ENCODE measurements at places on chromosomes 1 and 21.
A peak's percentile ranks its signal among the peaks of the same experiment; 100 is the strongest.

- DNase-seq, result no peak
Measured at GRCh38 chr1:33281554-33282303, 25.4 kb downstream of the ZNF362 start.

DNA sequence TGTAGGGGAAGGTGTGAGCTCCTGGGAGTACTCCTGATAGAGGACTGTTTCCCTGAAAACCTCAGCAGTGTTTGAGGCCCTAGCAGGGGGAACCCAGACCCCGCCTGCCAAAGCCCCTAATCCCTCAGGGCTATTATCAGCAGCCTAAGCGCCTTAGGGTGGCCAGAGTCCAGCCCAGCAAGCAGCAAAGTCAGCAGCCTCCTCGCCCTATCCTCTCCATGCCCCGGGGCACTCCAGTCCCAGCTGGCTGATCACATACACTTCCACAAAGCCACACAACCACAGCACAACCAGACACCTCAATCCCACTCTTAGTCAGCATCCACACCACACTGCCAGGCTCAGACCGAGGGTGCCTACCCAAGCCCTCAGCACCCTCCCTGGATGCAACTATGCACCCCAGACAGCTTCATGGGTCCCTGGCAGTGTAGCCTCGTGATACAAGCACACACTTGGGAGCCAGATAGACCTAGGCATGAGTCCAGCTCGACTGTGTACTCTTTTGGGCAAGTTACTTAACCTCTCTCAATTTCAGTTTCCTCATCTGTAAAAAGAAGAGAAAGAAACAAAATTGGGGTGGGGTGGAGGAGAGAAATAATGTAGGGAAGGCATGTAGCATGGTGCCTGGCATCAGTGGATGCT is 7.1 kb downstream of the IGSF9 start:
- DNase-seq, result peak; percentile 28

DNA sequence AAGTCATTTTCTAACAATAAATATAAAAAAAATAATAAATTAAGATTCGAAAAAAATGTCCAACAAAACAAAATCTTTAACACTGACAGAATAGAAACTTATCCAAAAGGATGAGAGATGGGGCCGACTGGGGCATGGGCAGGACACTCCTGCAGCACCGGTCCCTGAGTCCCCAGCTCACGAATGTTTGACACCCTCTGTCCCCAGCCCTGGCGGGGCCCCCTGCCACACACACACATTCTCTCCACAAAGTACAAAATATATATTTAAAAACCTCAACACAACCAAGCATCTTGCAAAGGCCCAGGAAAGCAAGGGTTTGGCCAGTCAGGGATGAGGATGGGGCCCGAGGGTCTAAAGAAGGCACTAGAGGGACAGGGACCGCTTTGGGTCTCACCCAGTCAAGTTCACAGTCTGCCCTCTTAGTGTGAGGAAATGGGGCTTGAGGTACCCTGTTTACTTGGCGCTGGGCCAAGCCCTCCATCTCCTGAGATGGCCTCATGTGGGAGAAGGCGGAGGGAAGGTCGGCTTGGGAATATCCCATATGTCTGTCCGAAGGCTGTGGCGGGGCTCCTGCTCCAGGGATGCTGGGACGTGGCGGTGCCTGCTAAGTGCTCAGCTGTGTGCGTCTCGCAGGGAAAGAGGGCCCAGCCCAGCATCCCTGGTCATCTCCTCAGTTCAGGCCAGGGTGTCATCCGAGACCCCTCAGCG is 31.3 kb downstream of the EPHA2 start:
- no peak for DNase-seq

- no peak for DNase-seq
Measured at GRCh38 chr1:35382107-35382506, 113.6 kb downstream of the ZMYM4 start.

GRCh38 chr1:206568779-206569352 is 43.4 kb downstream of the EIF2D start:
- no peak for DNase-seq

DNA sequence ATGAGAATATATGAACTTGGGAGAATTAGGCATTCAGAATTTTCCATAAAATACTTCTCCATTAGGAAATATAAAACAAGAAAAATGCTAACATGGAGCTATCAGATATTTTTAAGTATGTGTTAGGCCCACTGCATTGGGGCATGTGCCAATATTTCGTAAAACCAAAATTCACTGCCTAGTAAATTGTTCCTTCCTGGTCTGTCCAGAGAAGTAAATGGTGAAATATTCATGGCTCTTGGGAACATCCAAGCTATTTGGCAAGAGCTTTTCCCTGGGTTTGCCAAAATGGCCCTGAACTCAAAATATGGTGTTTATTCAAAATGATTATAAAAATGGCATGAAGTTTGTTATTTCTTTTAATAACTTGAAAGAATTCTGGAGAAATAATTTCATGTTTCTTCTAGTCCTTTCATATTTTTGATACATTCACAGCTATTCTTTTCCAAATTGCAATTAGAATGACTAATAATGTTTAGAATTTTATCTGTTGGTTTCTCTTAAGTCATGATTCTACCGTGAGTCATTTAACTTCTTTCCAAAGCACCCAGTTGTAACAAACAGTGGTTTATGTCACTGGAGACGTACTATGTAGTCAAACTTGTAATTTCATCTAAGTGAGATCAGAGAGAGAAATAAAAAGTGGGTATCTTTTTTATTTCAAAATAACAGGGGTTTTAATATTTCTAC is 25.7 kb upstream of the SLC19A2 start:
- DNase-seq, result peak; percentile 51

DNA sequence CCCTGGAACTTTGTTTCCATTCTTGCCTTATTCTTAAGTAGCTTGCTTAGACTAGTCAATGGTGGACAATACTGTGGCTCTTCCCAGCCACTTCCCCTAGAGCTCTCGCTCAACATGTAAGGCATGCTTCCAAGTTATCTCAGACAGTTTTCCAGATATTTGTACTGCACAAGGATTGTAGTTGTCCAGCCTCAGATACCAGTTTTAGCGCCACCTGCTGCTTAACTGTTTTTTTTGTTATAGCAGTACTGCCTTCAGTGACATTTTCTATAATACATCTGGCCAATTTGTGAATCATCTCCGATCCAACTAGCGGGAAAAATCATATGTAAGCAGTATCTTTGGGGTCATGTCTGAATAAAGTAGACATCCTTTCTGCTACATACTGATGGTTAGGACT is 346.7 kb upstream of the ADGRL4 start:
- peak; percentile 63 for DNase-seq

DNA sequence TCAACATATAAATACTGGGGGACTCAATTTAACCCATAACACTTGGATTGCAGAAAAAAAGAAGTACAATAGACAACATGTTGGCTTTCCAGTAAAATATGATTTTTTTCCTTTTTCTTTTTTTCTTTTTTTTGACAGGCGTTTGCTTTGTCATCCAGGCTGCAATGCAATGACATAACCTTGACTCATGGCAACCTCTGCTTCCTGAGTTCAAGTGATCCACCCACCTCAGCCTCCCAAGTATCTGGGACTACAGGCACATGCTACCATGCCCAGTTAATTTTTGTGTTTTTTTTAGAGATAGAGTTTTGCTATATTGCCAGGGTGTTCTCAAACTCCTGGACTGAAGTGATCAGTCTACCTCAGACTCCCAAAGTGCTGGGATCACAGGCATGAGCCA is 1512.0 kb upstream of the PRMT6 start:
- DNase-seq, result peak; percentile 32

GRCh38 chr1:45880930-45881329 is 77.5 kb downstream of the MAST2 start:
- no peak for DNase-seq
